Endothelial cell of umbilical vein (primary cell): ENCODE measurements at places on chromosomes 3 and 15. TPM values are rescaled to one million over a fixed set of nuclear protein-coding genes. Genes with fewer than 3 reads are reported as not detected.

OR5K2 gene
- total RNA-seq: not detected in 2 replicates

C3orf62 gene
- 3.9 and 5.6 TPM in 2 replicates for total RNA-seq

DNA sequence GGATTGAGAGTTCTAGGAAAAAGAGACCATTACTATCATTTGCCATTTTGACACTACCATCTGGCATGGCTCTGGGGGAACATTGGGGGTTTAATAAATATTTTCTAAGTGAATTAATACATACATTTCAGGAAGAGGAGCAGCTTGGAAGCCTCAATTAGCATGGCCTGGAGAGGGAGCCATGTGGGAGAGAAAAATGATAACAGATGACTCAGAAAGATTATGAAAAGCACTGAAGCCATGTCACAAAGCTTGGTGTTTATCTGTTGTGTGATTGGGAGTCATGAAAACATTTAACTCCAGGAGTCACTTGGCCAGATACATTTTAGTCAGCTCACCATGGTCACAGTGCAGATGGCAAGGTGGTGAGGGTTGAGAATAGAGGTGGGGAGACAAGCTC, 121.0 kb downstream of the SSR3 start:
- H3K4me1 ChIP-seq: peaks cover 25% of the 10 kb centered on the region
- H3K27me3 ChIP-seq: no peaks in the 10 kb centered on the region
- H3K4me3 ChIP-seq: no peak overlapping the region

DNA sequence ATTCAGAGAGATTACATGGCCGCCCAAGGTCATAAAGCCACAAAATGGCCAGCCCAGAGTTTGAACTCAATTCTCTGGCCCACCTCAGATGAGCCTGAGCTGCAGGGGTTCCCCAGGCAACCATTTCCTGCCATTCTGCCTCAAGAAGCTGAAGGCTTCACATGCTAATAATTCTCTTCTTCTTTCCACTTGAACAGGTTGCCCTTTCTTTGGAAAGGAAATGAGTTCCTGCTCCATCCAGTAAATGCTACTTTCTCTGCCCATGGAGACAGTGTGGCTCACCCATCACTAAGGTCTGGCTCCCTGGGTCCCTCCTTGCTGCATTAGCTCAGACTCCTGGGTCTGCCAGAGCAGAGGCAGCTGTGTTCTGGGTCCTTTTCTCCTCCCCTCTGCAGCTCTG, 48.2 kb downstream of the TRIM42 start:
- no peaks in the 10 kb centered on the region for H3K36me3 ChIP-seq
- H3K4me1 ChIP-seq: no peaks in the 10 kb centered on the region
- H3K27me3 ChIP-seq: no peaks in the 10 kb centered on the region
- no peak overlapping the region for H3K4me3 ChIP-seq

DNA sequence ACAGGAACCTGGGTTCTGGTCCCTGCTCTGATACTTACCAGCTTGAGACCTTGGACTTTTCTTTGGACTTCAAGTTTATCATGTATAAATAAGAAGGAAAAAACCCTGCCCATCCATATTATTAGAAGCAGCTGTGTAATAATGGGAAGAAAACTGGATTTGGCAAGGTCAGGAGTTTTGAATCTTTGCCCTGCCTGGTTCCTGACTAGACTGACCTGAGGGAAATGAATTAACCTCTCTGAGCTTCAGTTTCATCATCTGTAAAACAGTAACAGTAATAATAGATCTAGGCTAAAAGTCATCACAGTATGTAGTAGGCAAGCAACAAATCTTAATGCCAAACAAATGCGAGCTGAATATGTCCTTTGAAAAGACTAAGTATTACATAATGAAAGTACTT, 68.8 kb downstream of the FSIP1 start:
- H3K36me3 ChIP-seq: no peaks in the 10 kb centered on the region
- H3K4me1 ChIP-seq: no peaks in the 10 kb centered on the region
- H3K4me3 ChIP-seq: no peak overlapping the region
